Hematopoietic multipotent progenitor cell treated with erythropoietin and hydrocortisone succinate and interleukin-3 and kit ligand, for 17 days (in vitro differentiated cells): ENCODE measurements at places on chromosomes 4 and X.

DNA sequence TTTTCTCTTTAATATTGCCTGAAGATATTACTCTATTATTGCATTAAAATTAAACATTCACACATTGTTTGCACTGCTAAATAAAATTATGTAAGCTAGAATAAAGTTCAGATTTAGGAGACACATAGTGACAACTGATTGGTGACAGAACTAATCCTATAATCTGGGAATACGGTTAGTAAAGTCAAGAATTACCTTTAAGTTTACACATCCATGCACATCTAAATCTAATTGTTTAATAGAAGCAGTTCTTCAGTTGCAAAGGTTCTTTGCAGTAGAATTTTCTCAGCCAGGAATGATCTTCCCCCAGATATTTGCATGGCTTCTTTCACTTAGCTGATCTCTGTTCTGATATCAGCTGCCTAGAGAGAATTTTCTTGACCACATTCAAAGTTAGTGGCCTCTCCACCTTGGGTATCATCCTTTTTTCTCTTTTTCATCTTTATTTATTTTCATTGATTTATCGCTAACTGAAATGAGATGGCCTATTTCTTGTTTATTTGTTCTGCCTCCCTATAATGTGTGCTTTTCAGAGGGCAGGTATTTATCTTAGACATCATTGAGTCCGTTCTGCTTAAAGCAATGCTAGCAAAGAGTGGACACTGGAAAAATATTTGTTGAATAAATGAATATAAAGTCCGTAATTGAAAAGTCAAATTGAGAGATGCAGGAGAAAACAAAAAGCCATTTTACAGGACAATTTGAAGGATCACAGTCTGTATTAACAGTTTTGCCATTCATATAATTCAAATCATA, 12.6 kb downstream of the AFP start:
- no peak for DNase-seq

DNA sequence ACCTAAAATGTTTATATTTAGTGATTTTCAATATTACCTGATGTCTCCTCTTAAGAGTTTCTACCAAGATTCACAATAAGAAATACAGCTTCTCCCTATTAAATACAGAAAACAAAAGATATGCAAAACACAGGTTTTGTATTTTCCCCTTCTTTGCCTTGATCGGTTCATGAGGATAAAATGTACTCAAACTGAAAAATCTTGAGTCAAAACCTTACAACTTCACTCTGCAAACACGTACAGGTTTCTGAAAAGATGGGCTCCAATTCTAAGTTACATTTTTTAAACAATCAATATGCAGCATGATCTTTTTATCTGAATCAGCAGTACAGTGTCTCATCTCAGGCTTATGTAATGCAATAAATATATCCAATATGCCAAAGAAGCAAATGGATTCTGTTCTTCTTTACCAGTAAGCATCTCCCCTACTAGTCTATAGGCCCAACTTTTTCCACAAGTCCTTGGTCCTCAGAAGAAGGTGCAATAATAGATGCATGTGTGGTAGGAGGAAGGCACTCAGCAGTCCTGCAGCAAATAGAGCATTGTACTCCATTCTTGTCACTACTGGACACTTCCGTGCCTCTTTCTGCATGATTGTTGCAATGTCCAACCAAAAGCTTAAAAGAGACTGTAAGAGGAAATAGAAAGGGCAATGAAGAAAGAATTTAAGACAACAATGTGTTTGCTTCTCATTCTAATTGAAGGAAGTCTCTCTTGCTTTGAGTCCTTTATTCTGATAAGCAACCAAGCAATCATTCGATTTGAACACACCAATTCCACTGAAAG, 3.2 kb downstream of the MAPK10 start:
- no peak for DNase-seq

DNA sequence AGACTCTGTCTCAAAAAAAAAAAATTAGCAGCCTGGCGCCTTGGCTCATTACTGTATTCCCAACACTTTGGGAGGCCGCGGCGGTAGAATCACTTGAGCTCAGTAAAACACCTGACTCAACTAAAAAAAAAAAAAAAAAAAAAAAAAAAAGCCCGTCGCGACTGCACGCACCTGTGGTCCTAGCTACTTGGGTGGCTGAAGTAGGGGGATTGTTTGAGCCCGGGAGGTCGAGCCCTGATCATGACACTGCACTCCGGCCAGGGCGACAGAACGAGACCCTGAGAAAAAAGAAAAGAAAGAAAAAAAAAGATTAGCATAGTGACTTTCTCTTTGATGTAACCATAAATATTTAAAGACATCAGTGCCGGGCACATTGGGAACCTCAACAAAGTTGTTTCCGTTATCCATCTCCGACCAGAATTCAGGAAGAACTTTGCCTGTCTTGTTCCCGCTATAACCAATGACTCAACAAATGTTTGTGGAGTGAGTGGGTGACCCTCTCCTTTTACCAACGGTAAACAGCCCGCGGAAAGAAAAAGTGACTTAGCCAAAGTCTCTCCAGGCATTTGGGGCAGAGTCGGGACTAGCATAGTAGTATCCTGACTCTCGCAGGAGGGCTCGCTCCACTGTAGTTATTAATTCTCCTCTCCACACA, 553 bp upstream of the MED28 start:
- no peak for DNase-seq

- no peak for DNase-seq
Observed at GRCh38 chrX:2685886-2686285, 5.2 kb upstream of the CD99 start.

DNA sequence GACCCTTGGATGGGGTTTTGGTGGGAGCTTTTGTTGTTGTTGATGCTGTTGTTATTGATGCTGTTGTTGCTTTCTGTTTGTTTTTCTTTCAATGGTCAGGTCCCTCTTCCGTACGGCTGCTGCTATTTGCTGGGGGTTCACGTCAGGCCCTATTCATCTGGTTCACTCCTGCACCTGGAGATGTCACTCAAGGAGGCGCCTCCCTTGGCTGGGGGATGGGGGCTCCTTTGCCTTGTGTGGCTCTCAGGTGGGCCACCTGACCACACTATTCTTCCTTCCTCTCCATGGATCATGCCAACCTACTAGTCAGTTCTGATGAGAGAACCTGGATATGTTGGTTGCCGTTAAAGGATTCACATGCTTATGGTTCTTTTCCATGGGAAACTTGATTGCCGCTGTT, 39.1 kb upstream of the PRPS1 start:
- no peak for DNase-seq
